ENCODE measurements at places on chromosomes 2 and 18. TPM values are rescaled to one million over a fixed set of nuclear protein-coding genes. Genes with fewer than 3 reads are reported as not detected.
A peak's percentile ranks its signal among the peaks of the same experiment; 100 is the strongest.

The OR6B2 gene
- not detected for total RNA-seq

The REG1A gene
- total RNA-seq: not detected

The MEP1B gene
- total RNA-seq: 0.08 TPM

The UNC80 gene
- not detected for total RNA-seq

The EHD3 gene
- 5.0 TPM for total RNA-seq

The SLC8A1 gene
- 8.3 TPM for total RNA-seq

The SKOR2 gene
- total RNA-seq: not detected

The IL1F10 gene
- not detected for total RNA-seq

The TMEM200C gene
- total RNA-seq: not detected

The IL36B gene
- total RNA-seq: not detected

The B4GALT6 gene
- total RNA-seq: not detected

The KCNK3 gene
- total RNA-seq: 1.1 TPM

The OTX1 gene
- 0.62 TPM for total RNA-seq

The GREB1L gene
- total RNA-seq: 8.8 TPM

The C2orf78 gene
- total RNA-seq: not detected

The SCN2A gene
- total RNA-seq: 0.56 TPM

The PRSS56 gene
- total RNA-seq: 2.5 TPM

The MTCL1 gene
- total RNA-seq: 66.9 TPM

GRCh38 chr2:176468457-176469113 is 199.3 kb downstream of the MTX2 start:
- DNase-seq: no peak

DNA sequence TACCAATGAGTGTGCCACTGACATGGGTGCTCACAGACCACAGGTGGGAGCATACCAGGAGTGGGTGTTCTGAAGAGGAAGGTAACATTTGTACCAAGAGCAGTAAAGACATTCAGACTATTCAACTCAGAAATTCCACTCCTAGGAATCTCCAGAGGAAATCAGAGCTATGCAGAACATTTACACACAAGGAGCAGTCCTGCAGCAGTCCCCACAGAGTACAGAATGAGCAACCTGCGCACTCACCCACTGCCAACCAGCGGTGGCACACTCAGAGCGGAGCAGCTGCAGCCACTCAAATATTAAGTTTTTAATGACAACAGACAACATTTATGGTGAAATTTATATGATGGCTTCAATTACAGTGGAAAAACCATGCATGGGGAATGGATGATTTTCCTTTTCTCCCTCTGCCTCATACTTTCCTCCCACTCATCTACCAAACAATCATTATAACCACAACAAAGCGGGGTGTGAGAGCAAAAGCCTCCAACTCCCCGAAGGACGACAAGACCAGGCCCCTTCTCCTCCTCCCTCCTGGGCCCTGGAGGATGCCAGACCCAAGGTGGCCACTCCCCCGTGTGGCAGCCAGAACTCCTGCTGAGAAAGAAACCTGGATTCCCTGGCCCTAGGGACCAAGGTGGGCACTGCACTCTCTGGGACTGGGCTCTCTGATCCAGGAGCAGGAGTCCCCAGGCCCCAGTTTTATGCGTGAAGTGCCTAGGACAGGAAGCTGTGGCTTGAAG is 5.4 kb downstream of the HS6ST1 start:
- DNase-seq: no peak

- no peak for DNase-seq
Measured at GRCh38 chr18:21900605-21901352, 160.2 kb downstream of the MIB1 start.

GRCh38 chr2:165469417-165469816 is at the start of gene CSRNP3:
CSRNP3 (plus strand) TSS chr2:165469698; CDS start chr2:165595066, 125,368 bp downstream.
- peak; percentile 88 for DNase-seq

GRCh38 chr2:48364100-48364499 is 165.9 kb upstream of the STON1 start:
- DNase-seq: no peak

- DNase-seq: no peak
Measured at GRCh38 chr2:69723791-69724190, 18.1 kb upstream of the ANXA4 start.

DNA sequence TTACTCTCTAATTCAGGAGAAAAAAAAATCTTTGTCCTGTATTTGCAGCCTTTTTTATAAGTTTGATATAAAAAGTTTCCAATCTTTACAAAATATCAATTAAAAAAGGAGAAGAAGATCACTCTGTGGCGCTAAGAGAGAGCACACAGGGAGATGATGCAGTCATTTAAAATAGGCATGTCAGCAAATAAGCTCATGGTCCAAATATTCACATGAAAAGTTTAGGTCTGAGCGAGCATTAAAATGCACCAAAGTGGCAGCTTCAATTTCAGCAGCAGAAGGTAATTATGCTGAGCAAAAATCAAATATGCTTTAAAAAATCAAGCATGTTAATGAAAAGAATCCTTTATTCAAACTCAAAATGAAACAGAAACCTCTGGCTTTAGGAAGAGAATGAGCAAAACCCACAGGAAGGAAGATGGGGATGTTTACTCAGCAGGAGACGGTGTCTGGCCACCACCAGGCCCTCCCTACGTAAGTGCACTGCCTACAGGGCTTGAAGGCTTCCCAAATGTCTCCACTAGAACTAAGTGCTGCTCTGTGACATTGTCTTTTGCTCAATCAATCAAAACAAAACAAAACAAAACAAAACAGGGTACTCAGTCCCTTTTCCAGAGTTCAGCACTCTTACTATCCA is 120.4 kb downstream of the L3MBTL4 start:
- DNase-seq: no peak

GRCh38 chr2:161030260-161031063 is 129.8 kb upstream of the TANK start:
- peak; percentile 74 for DNase-seq

DNA sequence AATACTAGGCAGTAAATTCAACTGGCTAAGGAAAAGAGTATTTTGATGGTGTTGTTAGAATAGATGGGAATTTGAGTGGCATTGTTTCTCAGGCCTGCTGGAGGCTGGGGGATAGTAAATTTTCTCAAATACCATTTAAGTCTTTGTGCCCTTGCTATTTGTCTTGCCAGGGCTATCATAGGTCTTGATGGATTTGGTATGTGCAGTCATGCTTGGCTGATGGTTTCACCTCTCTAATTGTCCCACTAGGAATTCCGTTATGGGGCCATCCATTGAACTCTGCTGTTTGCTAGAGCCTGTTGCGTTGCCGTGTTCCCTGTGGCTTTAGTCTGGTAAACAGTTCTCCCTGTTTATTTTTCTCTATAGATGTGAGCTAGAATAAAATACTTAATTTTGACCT is 438.1 kb upstream of the FAM98A start:
- DNase-seq: no peak

DNA sequence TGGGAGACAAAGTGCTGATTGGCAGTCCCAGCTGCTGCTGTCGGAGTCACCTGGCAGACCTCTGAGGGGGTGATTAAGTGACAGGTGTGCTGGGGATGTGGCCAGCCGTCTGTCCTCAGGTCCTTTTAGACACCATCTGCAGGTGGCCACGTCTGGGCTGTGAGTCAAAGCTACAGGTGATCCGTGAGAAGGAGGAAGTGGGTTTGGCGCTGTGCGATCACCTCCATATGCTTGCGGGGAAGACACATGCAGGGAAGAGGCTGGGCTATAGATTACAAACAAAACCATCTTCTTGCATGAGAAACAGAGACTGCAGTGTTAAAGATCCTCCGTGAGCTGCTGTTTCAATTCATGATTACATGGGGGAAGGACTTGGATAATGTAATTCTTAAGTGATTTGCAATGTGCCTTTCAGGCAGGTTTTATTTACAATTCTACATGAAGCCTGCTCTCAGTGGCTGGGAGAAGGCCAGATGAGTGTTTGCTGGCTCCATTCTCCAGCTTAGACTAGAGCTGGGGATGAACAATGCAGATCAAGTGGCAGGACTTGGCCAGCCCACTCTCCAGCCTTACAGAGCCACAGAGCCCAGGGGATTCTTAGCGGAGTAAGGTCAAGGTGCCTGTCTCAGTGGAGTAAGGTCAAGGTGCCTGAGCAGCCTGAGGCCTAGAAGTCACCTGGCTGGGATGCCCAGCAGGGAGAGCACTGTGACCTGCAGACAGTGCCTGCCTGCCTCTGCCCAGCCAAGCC is 87.8 kb downstream of the LYPD1 start:
- DNase-seq: peak; percentile 35

- no peak for DNase-seq
Measured at GRCh38 chr2:172095905-172096625, 6.6 kb downstream of the DLX2 start.

- DNase-seq: no peak
Measured at GRCh38 chr18:34738175-34738894, 28.2 kb downstream of the DTNA start.

GRCh38 chr2:135265960-135266490 is 213.9 kb downstream of the RAB3GAP1 start:
- DNase-seq: no peak

GRCh38 chr2:178280244-178280852 is 86.0 kb downstream of the OSBPL6 start:
- peak; percentile 54 for DNase-seq

- DNase-seq: peak; percentile 95
Measured at GRCh38 chr2:28355521-28356094, 37.0 kb upstream of the FOSL2 start.

DNA sequence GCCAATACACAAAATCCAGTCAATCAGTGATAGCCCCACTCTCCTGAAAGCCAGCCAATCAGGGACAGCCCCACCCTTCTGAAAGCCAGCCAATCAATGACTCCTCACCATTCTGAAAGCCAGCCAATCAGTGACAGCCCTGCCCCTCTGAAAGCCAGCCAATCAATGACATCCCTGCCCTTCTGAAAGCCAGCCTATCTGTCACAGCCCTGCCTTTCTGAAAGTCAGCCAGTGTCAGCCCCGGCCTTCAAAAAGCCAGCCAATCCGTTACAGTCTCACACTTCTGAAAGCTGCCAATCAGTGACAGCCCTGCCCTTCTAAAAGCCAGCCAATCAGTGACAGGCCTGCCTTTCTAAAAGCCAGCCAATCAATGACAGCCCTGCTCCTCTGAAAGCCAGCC is 95.9 kb upstream of the HDAC4 start:
- no peak for DNase-seq

GRCh38 chr2:24577481-24577880 is 86.4 kb downstream of the NCOA1 start:
- no peak for DNase-seq

DNA sequence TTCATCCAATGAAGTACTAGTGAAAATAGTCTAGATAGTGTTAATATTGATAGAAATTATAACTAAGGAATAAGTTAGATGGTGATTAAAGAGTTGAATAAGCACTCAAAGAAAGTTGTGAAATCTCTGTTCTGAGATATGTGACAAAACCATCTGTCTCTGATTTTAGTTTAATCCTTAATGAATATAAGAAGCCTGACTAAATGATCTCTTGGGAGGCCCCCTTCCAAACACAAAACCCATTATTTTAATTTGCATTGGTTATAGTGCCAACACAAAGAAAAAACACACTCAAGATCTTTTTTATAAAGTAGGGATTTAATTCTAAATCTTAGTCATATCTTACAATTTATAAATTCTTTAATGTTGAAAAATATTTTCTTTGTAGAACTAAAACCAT is 34.0 kb downstream of the SCN2A start:
- no peak for DNase-seq

- DNase-seq: no peak
Measured at GRCh38 chr2:239760596-239760995, 264.5 kb downstream of the NDUFA10 start.

DNA sequence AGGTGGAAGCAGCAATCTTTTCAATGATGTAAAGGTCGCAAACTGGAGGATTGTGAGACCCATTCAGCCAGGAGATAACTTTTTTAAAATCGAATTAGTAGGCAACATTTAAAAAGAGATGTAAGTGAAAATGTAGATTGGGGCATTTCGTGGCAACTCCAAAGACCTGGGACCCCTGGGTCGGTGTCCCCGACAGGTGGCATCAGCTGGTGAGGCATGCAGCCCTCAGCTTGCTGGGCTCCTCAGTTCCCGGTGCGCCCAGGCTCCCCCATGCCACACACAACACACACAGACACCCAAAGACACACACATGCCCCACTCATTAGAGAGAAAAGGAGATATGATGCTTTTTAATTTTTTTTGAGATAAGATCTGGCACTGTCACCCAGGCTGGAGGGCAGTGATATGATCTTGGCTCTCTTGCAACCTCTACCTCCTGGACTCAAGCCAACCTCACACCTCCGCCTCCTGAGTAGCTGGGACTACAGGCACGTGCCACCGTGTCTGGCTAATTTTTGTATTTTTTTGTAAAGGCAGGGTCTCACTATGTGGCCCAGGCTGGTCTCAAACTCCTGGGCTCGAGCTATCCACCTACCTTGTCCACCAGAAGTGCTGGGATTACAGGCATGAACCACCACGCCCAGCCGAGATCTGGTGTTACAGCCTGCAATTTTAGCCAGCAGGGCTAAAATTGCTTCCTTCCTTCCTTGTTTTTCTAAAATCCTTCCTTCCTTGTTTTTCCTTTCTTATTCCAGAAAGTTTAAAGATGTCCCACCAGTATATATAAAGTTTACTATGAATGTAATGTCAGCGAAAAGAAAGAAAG is 122.6 kb upstream of the EPAS1 start:
- DNase-seq: no peak

Measured in myocyte (in vitro differentiated cells).